NCI-H187 (cell line): ENCODE measurements at places on chromosomes 3 and 15.

- no peak for DNase-seq
Observed at GRCh38 chr15:63908281-63908680, 74.5 kb upstream of the HERC1 start.

DNA sequence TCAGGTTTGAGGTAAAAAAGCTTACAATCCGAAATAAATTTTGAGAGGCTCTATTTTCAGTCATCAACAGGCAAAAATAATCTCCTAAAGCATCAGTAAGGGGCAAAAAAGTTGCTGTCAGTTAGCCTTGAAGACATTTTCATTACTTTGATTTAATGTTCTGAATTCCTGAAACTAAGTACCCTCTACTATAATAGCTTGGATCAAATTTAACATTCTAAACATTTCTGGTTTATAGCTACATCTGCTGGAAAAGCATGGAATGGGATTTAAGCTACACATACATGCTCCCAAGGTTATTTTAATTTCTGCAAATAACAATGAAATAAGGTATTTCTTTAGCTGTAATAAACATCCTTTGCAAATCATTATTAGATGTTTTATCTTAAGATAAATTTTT is 245.4 kb downstream of the ULK4 start:
- no peak for DNase-seq

DNA sequence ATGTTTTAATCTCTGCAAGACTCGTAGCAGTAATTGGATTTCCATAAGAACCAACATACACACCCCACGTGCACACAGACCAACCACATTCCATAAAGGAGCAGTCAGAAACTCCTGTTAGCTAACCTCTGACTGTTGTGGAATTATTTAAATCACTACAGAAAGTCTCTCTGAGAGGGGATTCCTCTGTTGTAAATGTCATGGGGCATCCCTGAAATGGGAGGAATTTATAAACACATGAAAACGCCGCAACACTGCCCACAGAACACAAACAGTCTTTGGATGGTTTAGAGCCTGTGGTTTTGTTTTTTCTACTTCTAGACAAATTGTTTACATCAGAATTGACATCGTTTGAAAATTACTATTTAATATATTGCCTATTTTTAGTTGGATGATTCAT is 740.1 kb upstream of the GRM7 start:
- DNase-seq = no peak

- DNase-seq = no peak
Observed at GRCh38 chr3:23501201-23501802, 298.2 kb downstream of the UBE2E2 start.

DNA sequence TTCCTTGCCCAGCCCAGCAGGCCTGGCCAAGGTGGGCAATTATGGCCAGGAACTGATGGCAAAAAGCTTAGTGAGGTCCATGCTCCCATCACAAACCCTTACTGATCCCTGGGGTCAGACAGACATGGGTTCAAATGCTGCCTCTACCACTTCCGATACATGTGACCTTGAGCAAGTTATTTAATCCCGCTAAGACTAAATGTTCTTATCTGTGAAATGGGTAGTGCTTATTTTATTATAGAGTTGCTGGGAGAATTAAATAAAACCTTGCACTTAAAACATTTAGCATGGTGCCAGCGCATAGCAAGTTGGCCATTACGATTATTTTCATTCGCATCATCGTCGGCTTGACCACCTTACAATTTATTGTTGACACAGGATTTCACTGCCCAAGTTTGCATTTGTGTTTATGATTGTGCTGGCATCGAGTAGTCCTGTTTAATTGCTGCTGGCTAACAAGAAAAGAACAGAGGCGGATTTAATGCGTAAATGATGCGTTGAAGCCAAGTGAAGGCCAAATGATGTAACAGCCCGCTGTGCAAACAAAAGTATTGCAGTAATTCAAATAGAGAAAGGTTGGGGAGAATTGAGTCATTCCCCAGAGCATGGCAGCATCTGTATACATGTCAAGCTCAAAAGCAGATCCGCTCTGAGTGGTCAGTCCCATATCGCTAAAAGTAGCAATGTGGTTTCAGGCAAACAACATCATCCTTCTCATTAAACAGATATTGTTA is 7.3 kb upstream of the FURIN start:
- DNase-seq = no peak
